ENCODE measurements at places on chromosomes 16 and 17.

GRCh38 chr17:59311051-59311468 lies 20.4 kb upstream of the YPEL2 start:
- DNase-seq, result peak; percentile 10

GRCh38 chr17:61495161-61495857 lies 43.1 kb downstream of the TBX4 start:
- no peak for DNase-seq

DNA sequence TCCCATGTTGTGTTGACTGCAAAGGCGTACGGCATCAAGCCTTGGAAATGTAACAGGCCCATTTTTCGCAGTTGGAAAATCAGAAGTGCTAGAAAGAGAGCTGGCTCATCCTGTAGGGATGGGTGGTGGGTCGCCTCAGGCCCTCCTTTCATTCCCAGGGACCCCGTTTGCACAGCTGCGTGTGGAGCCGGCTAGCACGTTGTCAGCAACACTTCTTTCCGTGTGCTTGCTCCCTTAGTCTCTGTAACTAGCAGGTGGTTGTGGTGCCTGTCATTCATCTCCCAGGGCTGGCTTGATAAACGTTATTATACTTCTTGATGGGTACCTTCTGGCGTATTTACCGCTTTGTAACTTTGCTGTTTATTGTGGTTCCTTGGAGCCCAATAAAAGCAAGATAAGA lies 239.0 kb upstream of the CACNG5 start:
- no peak for DNase-seq

DNA sequence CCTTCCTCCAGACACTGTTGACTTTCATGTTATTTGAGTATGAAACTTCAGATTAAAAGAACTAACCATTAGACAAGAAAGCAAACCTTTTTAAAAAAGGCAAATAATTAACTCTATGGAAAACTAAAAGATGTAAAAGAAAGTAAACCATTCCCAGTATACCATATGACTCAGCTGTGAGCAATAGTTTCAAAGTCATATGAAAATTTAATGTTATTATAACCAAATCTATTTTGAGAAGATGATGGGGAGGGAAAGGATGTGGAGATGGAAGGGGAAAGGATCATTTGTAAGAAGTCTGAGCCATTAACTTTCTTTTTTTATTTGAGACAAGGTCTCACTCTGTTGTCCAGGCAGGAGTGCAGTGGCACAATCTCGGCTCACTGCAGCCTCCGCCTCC lies 131.8 kb downstream of the IRX5 start:
- DNase-seq, result no peak

- DNase-seq, result no peak
Measured at GRCh38 chr16:69111876-69112230, 6.4 kb downstream of the HAS3 start.

- DNase-seq, result no peak
Measured at GRCh38 chr17:266219-266618, 84.8 kb upstream of the DOC2B start.

GRCh38 chr17:57834146-57834741 lies 15.6 kb downstream of the MRPS23 start:
- no peak for DNase-seq

DNA sequence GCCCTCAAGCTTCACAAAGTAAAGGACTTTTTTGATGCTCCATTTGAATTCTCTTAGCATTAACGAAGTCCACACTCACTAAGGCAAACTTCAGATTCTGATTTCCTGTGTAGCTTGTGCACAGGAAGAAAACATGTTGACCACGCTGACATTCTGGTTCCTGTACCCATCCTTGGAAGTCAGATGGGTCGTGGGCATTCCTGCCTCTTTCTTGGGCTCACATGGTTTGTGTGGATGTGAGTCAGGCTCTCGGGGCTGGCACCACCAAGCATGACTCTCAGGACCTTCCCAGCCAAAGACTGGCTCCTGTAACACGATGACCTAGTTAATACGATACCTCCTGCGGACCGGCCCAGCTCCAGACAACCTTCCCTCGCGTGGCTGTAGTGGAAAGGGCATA lies 32.8 kb downstream of the ARSG start:
- DNase-seq, result no peak

- no peak for DNase-seq
Measured at GRCh38 chr17:43599835-43600234, 53.7 kb upstream of the ETV4 start.

GRCh38 chr16:23609929-23610328 lies 13.8 kb upstream of the NDUFAB1 start:
- no peak for DNase-seq

DNA sequence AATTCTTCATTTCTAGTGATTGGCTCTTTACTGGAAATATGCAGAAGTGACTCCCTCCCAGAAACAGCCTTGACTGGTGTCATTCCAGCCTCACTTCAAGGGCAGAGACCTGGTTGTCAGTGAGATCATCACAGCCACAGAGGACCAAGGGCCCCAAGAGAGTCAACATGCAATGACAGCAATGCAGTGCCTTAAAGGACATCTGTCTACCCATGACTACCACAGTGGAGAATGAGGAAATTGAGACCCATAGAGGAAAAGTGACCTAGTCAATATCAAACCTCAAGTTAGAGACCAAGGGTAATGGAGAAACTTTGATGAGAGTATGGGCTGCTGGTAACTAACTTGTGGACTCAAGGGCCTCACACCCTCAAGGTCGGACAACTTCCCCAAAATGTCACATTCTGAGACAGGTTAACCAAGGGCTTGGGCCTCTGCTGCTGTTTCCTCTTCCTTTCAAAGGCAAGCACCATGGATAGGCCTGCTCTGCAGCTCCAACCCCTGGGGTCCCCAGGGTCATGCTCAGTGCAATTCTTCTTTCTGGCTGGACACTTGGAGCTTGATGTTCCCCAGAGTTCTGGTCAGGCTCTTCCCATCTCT lies 11.3 kb downstream of the NOG start:
- DNase-seq, result no peak

GRCh38 chr17:83133302-83134121 lies 54.1 kb downstream of the METRNL start:
- no peak for DNase-seq

DNA sequence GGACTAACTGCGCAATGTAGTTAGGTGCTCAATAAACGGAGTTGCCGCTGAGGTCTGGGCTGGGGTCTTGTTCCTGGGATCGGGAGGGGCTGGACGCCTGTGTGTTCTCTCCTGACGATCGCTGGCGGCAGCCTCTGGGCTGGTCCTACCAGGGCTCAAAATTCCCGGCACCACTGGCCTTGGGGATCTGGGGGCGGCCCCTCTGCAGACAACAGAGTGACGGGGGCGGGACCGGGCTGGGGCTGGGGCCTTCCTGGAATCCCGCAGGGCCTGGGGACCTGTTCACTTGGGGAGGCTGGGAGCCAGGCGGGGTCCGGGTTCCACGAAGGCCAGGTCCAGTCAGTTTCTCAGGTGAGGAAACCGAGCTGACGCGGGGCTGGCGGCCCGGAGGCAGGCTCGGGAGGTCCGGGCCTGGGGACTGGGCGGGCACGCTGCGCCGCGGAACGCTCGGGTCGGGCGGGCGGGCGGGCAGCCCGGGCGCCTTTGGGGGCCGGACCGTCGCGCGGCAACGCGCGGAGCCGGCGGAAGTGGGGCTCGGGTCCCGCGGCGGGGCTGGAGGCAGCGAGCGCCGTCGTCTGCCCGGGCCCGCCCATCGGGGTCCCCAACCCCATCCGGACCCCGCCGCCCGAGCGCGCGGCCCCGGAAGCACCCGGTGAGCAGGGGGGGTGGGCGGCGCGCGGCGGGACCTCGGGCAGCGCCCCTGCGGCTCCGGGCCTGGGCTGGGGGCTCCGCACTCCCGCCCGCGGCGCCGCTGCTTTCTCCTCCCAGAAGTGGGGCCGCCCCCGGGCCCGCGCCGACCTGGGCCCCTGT lies at the start of gene PIGQ:
Gene PIGQ (plus strand): TSS at position 524 of the 810 bp plus-strand sequence. CDS start 4,107 bp downstream, outside the sequence.
- peak; percentile 50 for DNase-seq

- no peak for DNase-seq
Measured at GRCh38 chr17:373613-374230, 21.1 kb upstream of the RPH3AL start.

- no peak for DNase-seq
Measured at GRCh38 chr17:45895969-45896785, 1.8 kb downstream of the MAPT start.

- no peak for DNase-seq
Measured at GRCh38 chr16:1965396-1966001, 873 bp upstream of the RPS2 start.

GRCh38 chr16:4663777-4664465 lies 29.4 kb upstream of the NUDT16L1 start:
- DNase-seq, result no peak

DNA sequence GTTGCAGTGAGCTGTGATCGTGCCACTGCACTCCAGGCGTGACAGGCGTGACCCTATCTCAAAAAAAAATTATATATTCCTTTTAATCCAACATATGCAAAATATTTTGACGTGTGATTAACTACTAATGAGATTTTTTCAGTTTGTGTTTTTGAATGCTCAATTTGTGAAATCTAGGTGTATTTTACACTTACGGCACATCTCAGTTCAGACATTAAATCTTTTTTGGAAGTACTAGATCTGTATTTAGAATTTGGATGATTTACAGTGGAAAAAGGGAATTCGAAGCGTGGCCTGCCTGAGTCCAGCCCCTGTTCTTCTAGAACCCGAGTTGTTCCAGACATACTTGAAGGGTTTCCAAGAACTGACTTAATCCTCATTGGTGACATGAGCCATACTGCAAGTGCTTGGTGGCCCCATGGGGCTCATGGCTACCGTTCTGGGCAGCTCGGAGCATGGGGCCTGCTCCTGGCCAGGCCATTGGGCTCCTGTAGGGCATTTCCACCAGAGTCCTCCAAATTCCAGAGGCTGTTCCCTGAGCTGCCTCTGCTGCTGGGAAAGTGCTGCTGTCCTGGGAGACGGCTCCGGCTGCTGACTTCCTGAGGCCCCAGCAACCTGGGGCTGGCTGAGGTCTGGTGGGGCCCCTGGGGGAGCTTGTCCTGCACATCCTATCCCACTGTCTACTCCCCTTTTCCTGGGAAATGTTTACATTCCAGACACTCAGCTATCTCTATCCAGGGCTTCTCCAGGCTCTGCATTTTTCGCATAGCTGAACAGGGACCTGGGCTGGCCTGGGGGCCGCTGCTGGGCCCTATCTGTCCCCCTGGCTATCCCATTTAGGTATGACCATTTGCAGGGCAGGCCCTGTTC lies 27.2 kb downstream of the LLGL2 start:
- no peak for DNase-seq

GRCh38 chr16:12801511-12802042 lies 2.1 kb downstream of the CPPED1 start:
- no peak for DNase-seq

- no peak for DNase-seq
Measured at GRCh38 chr16:4695473-4696171, 2.3 kb downstream of the NUDT16L1 start.

DNA sequence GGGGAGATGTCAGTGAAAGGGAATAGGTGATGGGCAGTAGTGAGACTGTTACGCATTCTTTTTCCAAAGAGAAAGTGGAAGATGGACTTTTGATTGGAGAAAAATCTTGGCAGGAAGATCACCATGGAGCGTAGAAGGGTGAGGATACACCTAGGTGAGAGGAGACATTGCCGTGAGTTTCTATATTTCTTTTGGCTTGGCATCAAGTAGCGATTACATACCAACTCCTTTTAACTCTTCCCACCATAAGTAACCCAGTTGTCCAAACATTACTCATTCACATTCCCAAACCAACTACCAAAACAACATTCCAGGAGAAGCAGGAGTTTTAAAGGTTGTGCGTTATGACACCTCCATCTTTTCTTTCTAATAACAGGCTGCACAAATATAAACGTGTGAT lies 10.7 kb upstream of the KRT28 start:
- DNase-seq, result no peak

GRCh38 chr17:34275881-34276280 lies 5.9 kb downstream of the CCL7 start:
- DNase-seq, result no peak

- no peak for DNase-seq
Measured at GRCh38 chr16:13896543-13897182, 23.3 kb upstream of the ERCC4 start.

DNA sequence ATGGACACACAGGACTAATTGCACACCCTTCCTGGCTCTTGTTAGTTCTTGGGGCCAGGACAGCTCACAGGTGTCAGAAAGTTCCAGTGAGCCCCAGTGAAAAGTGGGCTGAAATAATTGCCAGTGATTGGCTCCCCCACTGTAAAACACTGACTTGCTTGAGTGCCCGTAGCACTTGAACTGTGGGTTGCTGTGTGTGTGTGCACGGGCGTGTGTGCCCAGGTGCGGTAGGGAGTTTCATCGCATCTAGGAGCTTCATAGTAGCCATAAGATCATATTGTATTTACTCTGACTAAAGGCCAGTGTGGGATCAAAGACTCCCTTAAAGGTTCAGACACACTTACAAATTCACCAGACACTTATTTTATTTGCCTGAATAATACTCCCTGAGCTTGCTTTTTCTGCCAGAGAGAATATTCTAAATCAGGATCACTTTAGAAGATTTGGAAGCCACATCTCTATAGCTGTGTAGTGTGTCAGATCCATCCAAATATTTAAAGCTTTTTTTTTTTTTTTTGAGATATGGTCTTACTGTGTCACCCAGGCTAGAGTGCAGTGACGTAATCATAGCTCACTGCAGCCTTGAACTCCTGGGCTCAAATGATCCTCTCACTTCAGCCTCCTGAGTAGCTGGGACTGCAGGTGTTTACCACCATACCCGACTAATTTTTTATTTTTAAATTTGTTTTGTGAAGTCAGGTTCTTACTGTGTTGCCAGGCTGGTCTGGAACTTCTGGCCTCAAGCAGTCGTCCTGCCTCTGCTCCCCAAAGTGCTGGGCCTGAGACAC lies 11.4 kb downstream of the UNK start:
- no peak for DNase-seq

DNA sequence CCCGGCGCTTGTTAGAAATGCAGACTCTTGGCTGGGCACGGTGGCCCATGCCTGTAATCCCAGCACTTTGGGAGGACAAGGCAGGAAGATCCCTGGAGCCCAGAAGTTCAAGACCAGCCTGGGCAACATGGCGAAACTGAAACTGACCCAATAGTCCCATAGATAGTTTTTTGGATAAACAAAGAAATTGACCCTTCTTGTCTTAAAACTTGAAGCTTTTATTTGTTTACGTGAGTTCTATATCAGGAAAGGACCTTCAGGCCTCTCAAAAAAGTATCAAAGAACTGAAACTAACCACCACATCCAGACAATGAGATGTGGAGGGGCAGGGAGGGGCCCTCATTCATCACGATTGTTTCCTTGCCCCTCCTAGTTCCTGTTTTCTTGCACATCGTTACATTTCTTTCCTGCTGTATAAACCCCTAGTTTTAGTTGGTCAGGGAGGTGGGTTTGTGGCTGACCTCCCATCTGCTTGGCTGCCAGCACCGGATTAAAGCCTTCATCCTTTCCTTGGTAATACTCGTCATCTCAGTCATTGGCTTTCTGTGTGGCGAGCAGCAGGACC lies 29.9 kb upstream of the PRM1 start:
- no peak for DNase-seq

GRCh38 chr16:14487579-14487978 lies 142.5 kb downstream of the PARN start:
- DNase-seq, result no peak

- DNase-seq, result peak; percentile 22
Measured at GRCh38 chr17:42531455-42532354, 4.3 kb upstream of the NAGLU start.

- no peak for DNase-seq
Measured at GRCh38 chr16:84379709-84380362, 11.5 kb downstream of the ATP2C2 start.

GRCh38 chr16:75566758-75567255 lies 628 bp downstream of the GABARAPL2 start:
- peak; percentile 16 for DNase-seq
